ENCODE measurements at places on chromosomes 7 and 10.
A peak's percentile ranks its signal among the peaks of the same experiment; 100 is the strongest.

DNA sequence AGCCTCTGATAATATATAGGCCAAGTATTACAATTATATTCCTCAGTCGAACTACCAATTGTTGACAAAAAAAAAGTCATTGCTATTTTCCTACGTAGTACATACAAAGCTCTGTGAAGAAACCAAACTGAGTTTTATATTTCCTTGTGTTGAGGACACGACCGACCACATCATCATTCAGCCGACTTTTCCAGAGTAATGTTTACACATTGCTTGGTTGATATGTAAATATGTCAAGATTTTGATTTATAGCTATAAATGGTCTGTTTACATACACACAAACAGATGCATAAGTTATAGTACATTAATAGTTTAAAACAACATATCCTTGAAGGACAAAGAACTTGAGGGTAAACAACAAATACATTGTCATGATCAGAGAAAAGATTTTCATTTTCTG is 121.5 kb downstream of the CRPPA start:
- DNase-seq: no peak

GRCh38 chr10:6563731-6564130 is 16.3 kb downstream of the PRKCQ start:
- no peak for DNase-seq

DNA sequence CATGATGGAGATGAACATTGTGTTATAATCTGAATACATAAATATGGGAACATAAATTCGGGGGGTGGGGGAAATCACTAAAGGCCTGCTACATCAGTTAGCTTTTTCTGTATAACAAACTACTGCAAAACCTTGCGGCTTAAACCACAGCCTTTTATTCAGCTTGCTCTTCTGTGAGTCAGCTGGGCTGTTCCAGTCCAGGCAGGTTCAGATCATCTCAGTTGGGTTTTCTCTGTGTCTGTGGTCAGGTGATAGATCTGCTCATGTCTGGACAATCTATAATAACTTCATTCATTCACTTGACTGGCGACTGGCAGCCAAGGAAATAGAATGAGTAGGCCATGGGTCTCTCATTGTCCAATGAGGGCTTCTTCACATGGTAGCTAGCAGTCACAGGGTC is 23.5 kb downstream of the HTR7 start:
- no peak for DNase-seq

DNA sequence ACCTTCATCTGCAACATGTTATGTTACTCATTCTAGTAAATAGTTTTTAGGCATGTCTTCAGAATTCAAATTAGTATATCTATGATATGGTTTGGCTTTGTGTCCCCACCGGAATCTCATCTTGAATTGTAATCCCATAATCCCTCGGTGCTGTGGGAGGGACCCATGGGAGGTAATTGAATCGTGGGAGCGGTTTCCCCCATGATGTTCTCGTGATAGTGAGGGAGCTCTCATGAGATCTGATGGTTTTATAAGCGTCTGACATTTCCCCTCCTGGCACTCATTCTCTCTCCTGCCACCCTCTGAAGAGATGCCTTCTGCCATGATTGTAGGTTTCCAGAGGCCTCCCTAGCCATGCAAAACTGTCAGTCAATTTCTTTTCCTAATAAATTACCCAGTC is 20.4 kb upstream of the GPR37 start:
- no peak for DNase-seq

DNA sequence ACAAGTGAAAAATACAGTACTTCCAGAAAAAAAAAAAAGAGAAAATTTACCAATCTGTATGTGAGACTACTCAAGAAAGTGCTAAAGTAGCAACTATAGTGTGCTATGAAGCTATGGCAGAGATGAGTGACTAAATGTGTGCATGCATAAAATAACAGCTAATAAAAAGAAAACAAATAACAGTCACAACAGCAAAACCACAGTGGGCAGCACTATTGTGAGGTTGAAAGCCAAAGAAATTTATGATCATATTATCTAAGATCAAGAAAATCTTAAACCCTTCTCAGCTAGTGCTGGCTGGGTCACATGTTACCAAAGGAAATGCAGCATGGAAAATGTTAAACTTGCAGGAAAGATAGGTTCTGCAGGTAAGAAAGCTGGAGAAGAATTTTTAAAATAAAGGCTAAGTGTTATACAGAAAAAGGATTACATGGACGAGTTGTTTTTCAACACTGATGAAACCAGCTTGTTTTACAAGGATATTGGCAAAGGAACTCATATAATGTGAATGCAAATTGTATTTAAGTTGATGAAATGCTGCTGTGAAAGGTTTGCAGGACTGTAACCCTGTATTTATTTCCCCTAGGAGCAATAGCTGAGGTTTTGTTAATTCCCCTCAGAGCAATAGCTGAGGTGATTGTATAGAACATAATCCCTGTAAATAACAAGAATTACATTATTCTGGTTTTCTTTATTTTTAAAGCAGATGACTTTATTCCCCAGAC is 15.6 kb upstream of the OR2A5 start:
- no peak for DNase-seq

- no peak for DNase-seq
Observed at GRCh38 chr7:151415375-151416105, 5.7 kb upstream of the WDR86 start.

DNA sequence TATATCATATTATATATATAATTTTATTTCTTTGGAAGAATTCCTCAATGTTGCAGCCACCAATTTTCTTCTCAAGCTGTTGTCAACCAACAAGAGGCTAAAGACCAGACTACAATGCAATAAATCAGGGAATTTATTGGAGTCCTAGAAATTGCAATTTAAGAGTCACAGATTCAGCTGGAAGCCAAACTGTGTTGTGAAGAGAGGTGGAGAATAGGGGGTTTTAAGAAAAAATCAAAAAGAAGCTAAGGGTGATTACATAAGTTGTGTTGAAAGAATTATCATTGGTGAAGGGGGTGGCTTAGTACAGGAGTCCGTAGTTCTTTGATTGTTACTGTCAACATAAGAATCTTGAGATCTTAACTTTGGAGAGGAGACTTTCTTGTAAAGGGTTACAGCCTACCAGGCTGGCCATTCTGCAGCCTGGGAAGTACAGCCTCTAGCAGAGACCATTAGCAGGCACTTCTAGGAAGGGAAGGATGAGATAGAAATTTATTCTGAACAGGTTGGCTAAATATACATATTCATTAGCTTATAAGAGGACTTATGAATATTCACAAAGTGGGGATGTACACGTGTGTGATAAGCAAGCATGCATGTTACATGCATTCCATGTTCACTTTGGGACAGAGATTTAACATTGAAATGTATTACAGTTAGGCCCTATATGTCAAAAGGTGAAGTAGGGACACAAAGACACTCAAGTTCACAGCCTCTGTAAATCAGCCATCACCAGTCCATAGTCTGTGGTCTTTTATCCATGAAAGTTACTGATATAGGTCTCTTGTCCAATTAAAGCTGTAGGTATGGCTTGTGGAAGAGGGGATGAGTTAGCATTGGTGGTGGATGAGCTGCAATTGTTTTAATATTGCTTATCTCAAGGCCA is 8.3 kb upstream of the TMEM168 start:
- DNase-seq: no peak

GRCh38 chr7:136997735-136998134 is 129.3 kb downstream of the CHRM2 start:
- no peak for DNase-seq

- peak; percentile 73 for DNase-seq
Observed at GRCh38 chr10:70331486-70332268, 47.9 kb upstream of the NPFFR1 start.

DNA sequence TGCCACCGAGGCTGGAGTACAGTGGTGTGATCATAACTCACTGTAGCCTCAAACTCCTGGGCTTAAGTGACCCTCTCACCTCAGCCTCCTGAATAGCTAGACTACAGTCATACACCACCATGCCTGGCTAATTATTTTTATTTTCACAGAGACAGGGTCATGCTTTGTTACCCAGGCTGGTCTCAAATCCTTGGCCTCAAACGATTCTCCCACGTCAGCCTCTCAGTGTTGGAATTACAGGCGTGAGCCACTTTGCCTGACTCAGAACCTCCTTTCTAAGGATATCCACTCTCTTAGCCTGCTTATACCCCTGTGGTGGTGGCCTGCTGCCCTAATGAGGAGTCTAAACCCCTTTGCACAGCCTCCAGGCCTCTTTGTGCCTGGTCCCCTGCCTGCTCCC is 4.2 kb upstream of the IGFBP1 start:
- DNase-seq: no peak

Data from BJ (cell line).